AG09319 (cell line): ENCODE measurements at places on chromosomes 1 and 21.

- DNase-seq: no peak
Observed at GRCh38 chr1:231679109-231679508, 52.5 kb downstream of the DISC1 start.

- DNase-seq: no peak
Observed at GRCh38 chr1:200173097-200173618, 145.6 kb downstream of the NR5A2 start.

GRCh38 chr21:27817902-27818623 lies 851.2 kb upstream of the ADAMTS5 start:
- no peak for DNase-seq

DNA sequence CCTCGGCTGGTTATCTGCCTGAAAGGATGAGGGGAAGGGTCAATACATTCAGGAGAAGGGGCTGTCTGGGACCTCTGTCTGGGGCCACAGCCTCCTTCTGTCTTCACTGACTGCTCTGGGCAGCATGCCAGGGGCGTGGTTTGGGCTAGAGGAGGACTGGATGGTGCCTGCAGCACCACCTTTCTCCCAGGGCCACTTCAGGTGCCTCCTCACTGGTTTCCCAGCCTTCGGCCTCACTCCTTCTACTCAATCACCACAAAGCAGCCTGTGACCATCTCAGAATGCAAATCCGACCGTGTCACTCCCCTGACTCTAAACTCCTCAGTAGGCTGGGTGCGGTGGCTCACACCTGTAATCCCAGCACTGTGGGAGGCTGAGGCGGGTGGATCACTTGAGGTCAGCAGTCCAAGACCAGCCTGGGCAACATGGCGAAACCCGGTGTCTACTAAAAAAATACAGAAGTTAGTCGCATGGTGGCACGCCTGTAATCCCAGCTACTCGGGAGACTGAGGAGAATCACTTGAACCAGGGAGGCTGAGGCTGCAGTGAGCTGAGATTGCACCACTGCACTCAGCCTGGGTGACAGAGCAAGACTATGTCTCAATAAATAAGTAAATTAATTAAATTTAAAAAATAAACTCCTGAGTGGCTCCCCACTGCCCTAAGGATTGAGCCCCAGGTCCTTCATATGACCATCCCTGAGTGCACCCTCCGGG lies 50.1 kb upstream of the ECE1 start:
- no peak for DNase-seq

DNA sequence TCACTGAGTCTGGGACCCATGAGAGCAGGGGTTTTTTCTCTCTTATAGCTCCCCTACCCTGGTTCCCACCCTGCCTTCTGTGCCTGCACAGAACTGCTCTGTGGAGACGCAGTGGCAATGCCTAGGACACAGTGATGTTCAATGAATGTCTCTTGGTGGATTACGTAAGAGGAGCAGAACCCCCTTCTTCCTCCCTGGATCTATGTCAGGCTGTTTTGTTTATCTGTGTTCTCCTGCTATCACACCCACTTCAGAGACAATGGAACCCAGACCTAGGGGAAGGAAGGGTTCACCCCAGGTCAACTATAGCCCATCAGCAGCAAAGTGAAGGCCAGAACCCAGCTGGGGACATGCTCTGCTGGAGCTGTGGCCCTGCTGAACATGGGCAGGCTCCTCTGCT lies 2.0 kb downstream of the HPCAL4 start:
- no peak for DNase-seq

- DNase-seq: no peak
Observed at GRCh38 chr21:43881283-43881682, 16.3 kb downstream of the AGPAT3 start.

GRCh38 chr1:72942008-72942407 lies 659.7 kb upstream of the NEGR1 start:
- DNase-seq: no peak

DNA sequence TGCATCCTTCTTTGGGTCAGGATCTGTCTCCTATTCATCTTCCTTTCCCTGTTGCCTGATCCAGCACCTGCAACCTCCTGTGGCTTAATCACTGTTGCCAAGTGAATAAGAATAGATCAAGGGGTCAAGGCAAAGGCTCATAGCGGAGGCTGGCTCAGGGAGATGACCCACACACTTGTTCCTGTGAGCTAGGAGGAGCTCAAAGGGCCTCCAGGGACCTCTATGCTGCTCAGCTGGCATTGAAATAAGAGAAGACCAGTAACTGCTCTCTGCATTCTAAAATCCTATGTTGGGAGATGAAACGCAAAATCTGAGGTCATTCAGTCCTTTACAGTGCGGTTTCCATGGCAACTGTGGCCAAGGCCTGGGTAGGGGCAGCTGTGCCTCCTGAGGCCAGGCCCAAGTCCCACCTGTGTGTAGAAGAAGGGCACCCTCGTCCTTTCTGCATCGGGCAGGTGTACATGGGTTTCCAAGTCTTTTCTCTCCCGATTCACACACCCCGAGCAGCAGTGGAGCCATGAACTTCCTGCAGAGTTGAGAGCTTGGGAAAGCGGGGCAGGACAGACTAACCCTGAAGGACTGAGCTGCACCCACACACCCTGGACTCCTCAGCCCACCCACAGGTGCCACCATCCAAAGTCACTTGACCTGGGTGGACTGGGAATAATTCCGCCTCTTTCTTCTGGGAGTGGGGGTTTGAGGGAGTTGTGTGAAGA lies 27.8 kb upstream of the STUM start:
- no peak for DNase-seq

DNA sequence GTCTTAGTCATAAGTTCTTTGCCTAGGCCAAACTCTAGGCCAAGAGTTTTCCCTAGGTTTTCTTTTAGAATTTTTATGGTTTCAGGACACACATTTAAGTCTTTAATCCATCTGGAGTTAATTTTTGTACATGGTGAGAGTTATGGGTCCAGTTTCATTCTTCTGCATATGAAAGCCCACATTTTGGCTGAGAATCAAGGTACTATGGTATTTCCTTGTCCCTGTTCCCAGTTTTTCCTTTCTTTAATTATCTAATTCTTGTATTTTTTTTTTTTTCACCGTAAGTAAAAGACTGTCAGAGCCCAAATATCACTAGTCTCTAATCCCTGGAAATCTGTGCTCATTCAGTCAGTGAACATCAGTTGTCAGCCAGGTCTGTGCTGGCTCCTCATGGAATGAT lies 105.4 kb downstream of the MAP3K21 start:
- DNase-seq: no peak

DNA sequence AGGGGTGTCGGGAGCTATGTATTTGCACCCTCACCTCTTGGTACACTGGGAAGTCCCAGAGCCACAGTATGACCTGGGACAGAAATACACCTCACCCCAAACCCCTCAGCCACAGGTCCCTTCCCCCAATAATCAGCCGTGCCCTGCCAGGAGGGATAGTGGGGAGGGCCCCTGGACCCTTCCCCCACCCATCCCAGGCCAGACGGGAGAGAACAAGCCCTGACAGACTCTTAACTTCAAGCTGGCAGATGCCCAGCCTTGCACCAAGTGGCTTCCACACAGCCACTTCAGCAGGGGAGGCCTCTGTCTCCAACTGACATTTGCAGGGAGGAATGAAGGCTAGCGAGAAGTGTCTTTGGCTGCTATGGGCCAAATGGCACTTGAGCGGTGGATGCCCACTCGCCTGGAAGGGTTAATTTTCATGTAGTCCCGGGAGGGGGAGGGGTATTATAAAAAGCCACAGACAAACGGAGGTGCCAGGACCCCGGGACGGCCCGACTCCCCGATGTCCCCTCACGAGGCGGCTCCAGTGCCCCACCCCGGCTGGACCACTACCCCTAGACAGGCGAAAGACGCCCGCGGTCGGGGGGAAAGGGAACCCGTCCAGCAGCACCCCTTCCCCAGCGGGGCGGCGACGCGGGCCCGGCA lies 495 bp downstream of the SYNC start:
- no peak for DNase-seq

DNA sequence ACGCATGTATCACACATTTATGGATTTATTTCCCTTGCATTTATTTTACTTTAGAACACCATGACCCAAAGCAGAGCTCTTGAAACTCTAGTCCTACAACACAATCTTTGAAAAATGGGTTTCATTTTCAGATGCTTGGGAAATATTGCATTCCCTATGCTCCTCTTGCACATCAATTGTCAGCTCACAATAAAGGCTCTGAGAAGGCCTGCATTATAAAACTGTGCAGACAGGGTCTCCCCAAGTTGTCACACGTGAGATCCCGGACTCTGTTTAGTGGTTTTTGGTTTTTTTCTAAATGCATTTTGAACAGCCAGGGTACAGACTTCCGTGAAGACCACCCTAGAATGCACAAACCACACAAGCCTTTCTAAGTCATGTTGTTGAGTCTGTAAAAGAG lies 9.9 kb upstream of the B3GALT5 start:
- no peak for DNase-seq

DNA sequence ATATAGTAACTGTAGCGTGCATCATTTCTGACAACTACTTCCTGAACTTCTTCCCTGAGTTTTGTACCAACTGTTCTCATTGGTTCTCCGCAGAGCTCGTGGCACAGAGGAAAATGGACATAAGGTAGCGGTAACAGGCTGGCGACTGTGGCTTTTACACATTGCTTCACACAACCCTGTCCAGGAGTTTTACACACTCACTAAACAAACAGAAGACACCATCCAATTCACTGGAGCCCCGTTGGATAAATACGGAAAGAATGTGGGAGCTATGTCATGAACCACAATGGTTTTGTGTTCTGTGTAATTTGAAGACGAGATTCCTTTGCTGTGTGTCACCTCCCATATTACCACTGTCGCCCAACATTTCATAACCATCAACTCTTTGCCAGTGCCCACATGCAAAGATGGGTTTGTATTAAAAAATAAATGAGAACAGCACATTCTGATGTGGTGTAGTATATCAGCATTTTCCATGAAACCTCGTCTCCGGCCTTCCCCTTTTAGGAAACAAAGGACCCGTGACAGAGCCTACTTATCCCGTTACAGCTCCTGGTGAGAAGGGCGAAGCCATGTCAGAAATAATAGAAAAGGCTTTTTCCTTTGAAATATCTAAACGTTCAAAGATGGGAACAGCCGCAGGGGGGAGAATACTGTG lies 47.4 kb upstream of the ENAH start:
- peak; percentile 92 for DNase-seq

GRCh38 chr1:65581119-65581518 lies 160.7 kb downstream of the LEPR start:
- no peak for DNase-seq

DNA sequence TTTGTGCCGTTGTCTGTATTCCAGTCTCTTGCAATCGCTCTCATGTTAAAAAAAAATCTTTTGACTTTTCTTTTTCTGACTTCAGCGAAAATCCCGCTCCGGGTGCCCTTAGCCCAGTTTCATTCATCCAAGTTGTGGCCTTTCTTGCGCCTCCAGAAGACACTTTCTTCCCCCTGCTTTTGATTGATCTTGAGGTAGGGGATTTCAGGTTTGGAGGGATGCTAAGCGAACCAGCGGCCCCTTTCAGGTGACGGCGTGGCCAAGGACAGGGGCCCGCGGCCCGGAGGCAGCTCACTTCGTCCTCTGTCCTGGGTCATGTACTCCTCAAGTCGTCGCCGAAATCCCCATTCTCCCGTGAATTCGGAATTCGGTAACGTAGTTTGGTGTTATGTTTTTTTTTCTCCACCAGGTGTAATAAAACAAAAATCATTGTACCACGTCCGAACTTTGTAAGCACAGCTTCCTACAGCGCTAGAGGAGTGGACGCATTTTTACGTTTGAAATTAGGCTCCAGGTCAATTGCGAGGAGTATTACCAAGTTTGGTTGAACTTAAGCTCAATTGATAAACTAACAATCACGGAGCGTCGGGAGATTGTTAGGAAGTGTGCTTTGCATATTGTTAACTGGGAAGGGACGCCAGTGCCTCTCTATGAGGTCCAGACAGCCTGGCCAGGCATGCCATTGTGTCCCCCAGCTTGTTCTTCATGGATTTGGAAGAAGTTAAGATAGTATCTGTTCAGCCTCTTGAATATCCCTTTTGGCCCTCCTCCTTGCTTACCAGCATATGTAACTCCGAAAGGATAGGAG lies 1.1 kb downstream of the MRPS6 start:
- no peak for DNase-seq
